ENCODE measurements at places on chromosomes 11 and 22.

GRCh38 chr22:21457023-21457787, 10.0 kb upstream of the TMEM191C start:
- no peak for DNase-seq

DNA sequence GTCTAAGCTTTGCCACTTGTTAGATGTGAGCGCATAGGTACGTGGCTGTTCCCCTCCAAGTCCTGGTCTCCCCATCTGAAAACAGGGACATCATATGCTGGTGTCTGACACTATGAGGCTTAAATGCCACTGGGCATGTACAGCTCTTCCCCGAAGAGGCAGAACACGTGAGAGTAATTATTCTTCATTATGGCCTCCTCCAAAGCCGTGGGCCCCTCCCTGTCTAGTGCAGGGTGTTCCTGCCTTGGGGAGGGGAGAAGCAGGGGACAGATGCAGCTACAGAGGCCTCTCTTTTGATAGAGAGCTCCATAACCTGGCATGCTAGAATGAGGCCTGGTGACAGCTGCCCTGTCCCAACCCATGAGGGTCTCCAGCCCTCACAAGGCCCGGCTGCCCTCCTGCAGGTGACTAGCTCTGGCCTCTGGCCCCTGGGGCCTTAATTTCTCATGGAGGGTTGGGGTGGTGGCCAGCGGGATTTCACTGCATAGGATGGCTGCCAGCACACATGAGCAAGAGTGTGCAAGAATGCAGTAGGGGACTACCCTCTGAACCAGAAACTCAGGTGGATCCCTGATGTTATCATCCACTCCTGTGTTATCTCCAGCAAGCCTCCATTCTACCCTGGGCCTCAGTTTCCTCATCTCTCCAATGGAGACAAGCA, 334.6 kb downstream of the MN1 start:
- DNase-seq: no peak

DNA sequence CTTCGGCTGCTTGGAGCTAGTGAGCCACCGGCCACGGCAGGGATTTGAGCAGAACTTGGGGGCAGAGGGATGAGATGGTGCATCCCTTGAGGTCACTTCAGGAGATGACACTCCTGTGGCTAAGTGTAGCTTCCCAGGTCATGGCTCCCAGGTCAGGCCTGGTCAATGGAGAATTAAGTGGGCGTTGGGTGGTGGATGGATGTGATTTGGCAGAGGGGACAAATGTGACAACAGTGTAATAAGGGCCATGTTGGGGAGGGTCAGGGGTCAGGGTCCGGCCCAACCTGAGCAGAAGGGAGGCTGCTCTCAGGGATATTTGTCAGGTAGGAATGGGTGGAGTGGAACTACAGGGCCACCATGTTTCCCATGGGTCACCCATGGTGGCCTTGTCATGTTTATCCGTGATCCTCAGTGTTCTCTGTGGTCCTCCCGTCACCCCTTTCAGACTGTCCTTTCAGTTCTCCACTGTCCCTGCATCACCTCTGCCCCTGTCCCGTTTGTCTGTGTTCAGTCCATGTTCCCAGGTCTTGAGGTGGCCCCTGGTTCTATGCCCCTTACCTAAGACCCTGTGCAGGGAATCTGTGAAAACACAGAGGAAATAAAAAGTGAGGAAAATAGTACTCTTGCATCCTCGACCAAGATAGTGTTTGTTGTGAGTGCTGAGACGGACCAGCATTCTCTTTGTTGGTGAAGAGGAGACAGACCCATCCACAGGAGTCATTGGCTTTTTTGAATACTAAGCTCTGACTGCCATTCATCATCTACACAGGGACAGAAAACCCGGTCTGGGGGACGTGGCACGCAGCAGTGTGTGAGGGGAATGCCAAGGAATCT, 6.1 kb downstream of the SLC25A1 start:
- no peak for DNase-seq

- no peak for DNase-seq
These were observed 626 bp downstream of the DNAL4 start for GRCh38 chr22:38793317-38793716.

- DNase-seq: no peak
These were observed 1.1 kb downstream of the KCNQ1 start for GRCh38 chr11:2445746-2446551.

DNA sequence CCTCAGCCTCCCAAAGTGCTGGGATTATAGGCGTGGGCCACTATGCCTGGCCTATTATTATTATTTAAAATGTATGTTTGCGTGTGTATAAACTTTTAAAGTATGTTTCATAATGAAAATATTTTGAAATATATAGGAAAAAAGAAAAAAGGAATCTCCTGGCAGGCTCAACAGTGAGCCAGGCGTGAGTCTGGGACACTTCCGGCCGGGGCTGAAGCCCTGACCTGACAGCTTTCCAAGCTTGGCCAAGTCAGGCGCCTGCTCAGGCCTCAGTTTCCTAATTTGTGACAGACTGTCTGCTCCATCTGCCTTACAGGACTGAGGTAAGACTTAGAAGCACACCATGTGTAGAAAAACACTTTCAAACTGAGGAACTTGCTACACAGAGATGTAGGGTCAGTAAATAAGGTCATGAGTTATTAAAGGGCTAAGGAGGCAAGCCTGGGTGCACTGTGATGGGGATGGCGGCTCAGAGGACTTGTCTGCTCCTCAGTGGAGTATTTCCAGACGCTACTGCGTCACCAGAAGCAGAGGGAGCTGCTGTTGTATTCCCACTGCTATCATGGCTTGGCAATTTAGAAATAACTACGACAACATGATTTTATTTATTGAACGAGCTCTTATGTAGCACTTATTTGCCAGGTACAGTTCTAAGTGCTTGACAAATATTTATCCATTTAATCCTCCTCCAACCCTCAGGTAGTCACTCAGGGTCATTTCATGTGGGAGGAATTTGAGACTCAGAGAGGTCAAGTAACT, 100.1 kb downstream of the PRR5L start:
- no peak for DNase-seq
